CD4-positive, alpha-beta T cell (primary cell): ENCODE measurements at places on chromosomes 1 and 21.

GRCh38 chr1:199089393-199090122, 450.7 kb downstream of the PTPRC start:
- DNase-seq = peak; percentile 22

DNA sequence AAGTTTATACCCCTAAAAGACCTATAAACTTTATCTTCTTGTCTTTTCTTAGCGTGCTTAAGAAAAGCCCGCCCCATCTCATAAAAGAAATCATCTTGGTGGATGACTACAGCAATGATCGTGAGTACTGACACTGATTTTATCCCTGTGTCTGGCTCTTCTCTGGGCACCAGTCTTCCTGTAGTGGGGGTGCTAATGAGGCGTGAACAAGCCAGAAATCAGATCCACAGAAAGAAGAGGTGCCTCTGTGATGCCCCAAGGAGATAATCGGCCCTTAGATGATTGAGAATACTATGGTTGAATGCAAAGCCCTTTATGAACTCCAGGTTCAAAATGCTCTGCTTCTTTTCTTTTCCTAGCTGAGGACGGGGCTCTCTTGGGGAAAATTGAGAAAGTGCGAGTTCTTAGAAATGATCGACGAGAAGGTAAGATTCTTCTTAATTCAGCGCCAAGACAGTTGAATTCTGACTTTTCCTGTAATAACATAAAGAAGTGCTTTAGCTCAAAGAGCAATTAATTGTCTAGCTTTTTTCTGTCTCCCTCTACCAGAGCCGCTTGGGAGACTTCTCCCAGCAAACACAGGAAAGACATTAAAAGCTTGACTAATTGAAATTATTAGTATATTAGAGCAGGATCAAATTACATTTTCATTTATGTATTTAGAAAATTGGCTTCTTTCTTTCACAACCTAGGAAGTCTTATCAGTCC, 169.4 kb downstream of the GALNT2 start:
- no peak for DNase-seq

- DNase-seq = no peak
Measured at GRCh38 chr1:219324171-219324570, 150.5 kb downstream of the LYPLAL1 start.

DNA sequence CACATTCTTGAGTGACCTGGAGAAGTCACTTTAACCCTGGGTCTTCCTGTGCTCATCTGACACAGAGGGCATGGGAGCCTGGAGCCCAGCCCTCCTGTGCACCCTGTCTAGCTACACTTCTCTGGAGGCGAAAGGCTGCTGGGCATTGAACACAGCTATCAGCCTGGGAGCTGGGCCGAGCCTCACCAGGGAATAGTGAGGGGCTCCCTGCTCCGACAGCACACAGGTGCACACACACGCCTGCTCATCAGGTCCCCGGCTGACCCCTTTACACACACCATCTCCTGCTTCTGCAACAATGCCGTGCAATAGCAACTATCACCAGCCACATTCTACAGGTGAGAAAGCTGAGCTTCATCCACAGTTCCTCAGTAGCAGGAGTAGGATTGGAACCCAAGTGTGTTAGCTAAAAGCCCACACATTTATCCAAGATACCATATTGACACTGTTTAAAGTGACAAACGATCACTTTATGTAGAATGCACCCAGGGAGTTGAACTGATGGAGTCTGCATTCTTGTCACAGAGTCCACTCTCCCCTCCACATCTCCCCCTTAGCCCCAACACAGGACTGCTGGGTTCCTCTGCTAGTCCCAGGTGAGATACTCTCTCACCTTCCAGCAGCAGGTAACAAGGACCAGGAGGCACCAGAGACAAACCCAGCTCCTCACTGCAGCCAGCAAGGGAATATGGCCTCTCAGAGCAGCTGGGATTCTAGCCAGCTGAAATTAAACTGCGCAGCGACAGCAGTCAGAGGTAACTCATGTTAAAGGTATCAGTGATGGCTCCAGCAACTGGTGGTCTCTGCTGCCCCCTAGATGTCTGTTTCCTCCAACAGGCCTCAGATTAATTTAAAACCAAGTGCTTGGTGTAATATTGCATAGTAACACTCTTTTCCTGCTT, 18.3 kb upstream of the CAPN8 start:
- DNase-seq = peak; percentile 74

- no peak for DNase-seq
Measured at GRCh38 chr1:23555986-23556634, 3.2 kb downstream of the ID3 start.

- DNase-seq = no peak
Measured at GRCh38 chr1:31373056-31373896, at the start of gene FABP3. TSS of gene FABP3 (minus strand) at chr1:31373076. CDS start at chr1:31373014, 62 bp downstream.

GRCh38 chr1:159214149-159214760, 9.6 kb downstream of the ACKR1 start:
- no peak for DNase-seq

GRCh38 chr1:75672528-75673393, 51.7 kb upstream of the ACADM start:
- DNase-seq = no peak

DNA sequence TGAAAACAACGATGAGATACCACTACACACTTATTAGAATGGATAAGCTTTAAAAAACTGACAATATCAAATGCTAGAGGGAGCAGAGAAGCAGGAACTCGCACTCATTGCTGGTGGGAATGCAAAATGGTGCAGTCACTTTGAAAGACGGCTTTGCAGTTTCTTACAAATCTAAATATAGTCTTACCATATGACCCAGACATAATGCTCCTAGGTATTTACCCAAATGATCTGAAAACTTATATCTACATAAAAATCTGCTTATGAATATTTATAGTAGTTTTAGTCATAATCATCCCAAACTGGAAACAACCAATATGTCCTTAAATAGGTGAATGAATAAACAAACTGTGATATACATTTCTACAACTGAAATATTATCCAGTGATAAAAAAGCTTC, 430.9 kb downstream of the MATN1 start:
- no peak for DNase-seq
